T-helper 22 cell (primary cell): ENCODE measurements at places on chromosomes 11 and 22.

- no peak for DNase-seq
These were observed 67.5 kb downstream of the PRR5L start for GRCh38 chr11:36363361-36364268.

DNA sequence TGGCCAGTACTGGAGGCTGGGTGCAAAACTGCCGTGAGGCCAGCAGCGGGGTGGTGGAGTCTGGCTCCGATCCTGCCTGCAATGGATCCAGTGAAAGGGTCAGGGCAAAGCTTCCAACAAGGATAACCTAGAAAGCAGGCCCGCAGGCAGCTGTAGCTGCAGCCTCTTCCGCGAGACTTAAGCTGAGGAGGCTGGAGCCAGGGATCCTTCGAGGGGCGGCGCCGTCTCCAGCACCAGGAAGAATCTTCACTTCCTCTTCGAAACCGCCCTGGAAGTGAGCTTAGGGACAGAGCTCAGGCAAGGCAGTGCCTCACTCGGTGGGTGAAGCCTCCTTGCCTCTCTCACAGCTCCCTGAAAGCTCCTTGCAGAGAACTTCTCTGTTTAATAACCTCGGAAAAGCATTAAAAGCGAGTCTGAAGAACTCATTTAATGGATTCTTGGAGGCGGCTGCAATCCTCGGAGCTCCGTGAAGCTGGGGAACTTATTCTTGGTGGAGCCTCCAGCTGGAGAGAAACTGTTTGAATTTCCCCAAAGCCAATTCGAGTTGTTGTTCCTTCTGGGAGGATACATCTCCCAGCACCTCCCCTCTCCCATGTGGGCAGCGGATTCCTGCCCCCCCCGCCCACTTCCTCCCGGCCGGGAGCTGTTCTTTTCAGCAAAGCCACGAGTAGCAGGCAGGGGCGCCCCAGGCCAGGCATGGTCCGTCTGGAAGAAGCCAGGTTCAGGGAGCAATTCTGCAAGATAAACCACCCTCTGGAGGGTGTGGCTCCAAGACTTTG, 169.9 kb downstream of the CTTN start:
- no peak for DNase-seq

DNA sequence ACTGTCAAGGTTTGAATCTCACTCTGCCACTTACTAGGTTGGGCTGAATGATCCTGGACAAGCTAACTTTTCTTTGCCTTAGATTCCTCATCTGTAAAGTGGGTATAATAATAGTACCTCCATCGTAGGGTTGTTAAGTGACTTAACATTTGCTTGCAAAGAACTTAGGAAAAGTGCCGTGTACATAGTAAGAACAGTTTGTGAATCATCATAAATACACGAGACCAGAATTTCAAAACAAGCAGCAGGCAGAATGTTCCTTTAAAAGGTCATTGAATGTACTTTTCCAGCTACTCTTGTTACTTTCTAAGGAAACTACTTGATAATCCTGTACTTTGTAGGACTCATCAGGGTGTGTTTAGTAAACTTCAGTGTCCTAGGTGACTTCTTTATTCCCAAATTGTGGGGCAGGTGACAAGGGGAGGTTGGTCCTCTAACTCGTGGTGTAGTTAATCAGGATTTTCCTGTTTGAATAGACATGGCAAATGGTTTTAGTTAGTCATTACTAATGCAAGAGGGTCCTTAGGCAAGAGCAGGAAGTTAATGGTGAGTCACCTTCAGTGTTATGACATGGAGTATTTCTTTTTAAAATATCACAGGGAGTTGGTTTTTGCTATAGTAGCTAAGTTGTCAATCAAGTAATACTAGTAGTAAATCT, 67.9 kb downstream of the YAP1 start:
- no peak for DNase-seq

GRCh38 chr22:17472932-17473331, 90.4 kb upstream of the SLC25A18 start:
- DNase-seq = no peak

DNA sequence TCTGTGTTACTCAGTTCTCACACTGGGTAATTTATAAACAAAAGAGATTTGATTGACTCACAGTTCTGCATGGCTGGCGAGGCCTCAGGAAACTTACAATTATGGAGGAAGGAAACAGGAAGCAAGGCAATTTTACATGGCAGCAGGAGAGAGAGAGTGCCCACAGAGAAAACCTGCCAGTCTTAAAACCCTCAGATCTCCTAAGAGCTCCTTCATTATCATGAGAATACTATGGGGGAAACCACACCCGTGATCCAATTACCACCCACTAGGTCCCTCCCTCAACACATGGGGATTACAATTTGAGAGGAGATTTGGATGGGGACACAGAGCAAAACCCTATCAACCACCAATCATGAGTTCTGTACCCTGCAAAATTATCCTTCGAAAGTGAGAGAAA, 1180.8 kb downstream of the JRKL start:
- no peak for DNase-seq

GRCh38 chr11:100188137-100188783, 498.8 kb upstream of the ARHGAP42 start:
- no peak for DNase-seq

DNA sequence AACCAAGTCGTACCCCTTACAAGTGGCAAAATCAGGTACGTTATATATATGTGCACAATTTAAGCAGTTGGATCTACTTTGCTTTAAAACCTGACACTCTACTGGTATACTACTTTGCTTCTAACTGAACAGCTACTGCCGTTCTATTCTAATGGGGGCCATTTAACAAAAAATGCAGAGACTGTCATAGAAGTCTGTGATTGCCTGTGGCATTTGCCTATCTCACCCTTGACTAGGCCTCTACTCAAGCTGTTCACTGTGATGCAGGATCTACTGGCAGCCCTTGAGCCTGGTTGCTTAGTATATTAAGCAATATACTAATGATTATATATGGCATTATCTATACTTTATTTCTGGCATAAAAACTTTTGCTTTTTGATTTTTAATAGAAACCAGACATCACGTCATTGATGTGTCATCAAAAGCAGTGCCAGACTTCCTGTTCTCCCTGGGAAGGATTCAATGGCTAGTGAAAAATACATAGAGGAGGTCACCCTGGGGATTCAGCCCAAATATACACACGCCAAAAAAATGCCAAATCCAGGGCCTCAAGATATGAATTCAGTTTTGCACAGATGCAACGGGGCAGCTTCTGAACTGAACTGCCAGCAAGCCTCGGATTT, 40.0 kb upstream of the FIBIN start:
- DNase-seq = no peak

- DNase-seq = no peak
These were observed 12.8 kb upstream of the PTPN5 start for GRCh38 chr11:18804199-18804999.

DNA sequence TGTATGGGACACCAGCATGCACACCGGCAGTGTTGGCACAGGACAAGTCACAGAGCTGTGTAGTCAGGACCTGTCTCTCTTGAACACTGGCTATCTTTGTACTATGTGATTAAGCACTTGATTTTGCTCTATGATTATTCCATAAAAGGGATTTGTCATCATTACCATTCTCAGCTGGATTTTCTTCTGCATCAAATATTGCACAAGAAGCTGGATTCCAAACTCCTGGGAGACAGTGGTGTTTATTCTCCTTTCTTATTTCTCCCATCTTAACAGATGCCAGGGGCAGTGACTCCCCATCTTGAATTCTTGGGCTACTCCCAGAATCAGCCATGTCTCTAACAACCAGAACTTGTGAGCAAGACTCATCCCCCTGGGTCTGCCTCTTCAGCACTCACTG, 62.5 kb upstream of the GNAZ start:
- no peak for DNase-seq

GRCh38 chr11:117068303-117068860, 29.8 kb downstream of the SIK3 start:
- DNase-seq = no peak

GRCh38 chr22:39940757-39941305, 19.4 kb upstream of the TMA7B start:
- DNase-seq = no peak

DNA sequence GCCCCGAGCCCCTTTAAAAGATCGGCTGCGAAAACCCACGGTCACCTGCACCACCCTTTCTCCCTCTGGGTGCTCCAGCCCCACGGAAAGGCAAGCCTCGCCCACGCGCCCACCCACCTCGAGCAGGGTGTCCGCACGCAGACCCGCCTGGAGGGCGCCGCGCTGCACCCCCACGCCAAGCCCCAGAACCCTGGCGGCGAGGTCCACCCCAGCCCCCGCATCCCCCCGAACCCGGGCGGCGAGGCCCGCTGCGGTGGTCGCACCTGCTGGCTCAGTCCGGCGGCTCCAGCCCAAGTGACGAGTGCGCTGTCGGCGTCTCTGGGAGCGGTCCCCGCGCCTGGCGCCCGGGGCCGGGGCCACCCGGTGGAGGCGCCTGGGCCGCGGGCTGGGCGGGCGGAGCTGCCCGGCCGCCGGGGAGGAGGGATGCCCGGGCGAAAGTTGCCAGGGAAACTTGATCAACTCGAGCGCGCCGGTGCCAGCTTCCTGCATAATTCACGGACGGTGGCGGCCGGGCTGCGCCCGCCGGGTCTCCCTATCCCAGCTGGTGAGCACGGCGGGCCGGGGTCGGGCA, 1.1 kb downstream of the SHANK2 start:
- DNase-seq = no peak

DNA sequence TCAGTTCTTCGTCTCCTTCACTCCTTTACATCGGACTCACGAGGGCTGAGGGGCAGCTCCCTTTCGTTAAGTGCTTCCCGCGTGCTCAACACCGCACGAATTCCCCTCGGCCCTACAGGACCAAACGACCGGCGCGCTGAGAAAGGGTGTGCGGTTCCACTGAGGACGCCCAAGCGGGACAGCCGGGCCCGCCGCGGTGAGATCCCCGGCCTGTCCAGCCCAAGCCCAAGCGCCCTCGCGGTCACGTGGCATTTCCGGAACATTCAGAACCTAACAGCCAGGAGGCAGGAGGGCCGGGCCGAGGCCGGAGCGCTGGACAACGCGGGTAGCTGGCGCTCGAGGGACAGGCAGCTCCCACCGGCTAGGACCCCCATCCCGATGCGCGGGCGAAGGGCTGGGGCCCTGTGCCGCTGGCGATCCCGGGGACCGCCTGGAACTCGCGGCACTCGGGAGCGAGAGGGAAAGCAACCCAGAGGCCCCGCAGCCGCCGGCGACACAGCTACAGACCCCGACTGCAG, 737 bp upstream of the STIP1 start:
- DNase-seq = no peak

- no peak for DNase-seq
These were observed 257.3 kb upstream of the ISX start for GRCh38 chr22:34808618-34809017.

- no peak for DNase-seq
These were observed at the start of gene APOBEC3A for GRCh38 chr22:38957046-38957770. APOBEC3A (plus strand) TSS chr22:38957609; CDS start chr22:38957692, 83 bp downstream.

DNA sequence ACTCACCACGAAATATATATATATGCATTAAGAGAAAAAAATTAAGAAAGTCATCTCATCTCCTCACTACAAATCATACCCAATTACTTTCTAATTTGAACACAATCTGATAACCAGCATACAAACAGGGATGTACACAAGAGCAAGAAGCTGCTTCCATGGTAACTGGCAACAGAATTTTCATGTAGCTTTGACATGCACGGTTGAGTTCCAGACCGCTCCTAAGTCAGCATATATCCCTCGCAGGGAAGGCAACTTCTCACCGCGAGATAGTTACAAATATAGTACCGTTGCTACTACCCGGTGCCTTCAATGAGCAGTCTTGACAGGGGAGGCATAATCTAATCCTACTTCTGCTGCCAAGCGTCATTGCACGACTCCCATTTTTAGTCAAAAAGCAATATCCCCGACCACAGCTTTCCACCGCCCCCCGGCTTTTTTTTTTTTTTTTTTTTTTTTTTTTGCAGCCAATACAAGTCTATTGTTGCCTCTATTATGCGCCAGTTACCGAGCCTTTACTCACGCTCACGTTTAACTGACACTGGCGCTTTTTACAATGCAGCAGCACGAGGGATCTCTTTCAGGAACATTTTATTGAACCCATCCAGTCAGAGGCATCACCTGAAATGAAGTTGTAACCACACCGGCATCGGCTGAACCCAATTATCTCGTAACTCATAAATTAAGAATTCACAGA, 2.2 kb downstream of the CADM1 start:
- DNase-seq = no peak

GRCh38 chr11:122100756-122101080, 15.3 kb downstream of the BLID start:
- DNase-seq = no peak

DNA sequence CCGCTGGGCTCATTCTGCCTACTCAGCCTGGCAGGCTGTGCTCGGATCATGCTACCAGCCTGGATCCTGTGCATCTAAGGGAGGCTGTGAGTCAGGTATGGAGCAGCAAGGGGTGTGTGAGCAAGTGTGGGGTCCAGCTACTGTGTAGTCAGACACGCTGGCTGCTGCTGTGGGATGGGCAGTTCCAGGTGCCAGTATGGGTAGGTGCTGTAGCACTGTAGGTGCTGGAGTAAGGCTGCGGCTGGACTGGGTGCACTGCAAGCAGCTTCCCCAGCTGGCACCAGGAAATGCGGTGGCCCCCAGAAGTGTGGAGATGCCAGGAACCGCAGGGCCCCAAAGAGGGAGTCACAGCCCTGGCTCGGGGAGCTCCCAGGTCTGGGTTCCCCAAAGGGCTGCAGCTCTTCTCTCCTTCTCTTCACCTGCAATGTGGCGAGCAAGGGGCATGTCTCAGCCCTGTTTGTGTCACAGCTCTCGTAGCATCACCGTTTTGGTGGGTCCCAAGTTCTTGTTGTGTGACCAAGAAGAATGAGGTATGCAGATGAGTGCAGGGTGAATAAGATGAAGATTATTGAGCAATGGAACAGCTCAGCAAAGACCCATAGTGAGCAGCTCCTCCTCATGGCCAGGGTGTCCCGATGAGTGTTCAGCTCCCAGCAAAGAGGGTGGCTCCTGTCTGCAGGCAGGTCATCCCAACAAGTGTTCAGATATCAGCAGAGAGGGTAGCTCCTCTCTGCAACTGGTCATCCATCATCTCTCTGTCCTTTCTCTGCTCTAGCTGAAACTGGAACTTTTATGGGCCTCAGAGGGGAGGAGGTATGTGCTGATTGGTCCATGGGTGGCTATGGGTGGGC, 462.9 kb downstream of the TBC1D22A start:
- DNase-seq = no peak

GRCh38 chr22:24768537-24769374, 5.8 kb downstream of the PIWIL3 start:
- DNase-seq = no peak

DNA sequence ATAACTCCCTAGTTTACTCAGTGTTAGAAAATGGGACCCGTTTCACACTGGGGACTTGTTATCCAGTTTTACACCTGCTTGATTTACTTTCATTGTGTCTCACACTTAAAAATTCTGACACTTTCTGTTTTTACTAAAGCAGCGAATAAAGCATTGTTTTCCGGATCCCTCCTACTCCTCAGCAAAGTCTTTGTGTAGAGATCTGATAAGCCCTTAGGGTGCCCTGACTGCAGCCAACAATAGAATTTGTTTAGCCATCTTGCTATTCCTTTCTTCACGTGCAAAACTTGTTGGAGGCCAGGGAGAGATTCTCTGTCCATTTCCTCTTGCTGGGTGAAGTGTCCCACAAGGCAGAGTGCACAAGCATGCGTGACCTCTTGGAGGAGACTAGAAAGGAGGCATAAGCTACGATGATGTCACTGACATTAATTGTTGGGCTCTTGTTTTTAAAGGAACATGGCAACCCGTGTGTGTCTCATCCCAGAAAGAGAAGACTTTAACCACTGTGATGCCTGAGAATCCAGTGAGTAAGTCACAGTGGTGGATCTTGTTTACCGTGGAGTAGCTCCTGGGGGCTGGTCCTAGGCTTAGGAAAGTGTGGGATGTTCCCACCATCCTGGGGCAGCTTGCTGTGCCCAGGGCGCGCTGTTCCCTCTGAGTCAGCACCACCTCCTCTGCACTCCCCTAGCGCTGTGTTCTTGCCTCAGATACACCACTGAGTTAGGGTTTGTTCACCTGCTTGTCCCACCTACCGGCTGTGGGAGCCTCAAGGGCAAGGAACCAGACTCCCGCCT, 27.7 kb downstream of the MICAL2 start:
- no peak for DNase-seq
